NCI-H69 (cell line): ENCODE measurements at places on chromosomes 16 and 17.
A peak's percentile ranks its signal among the peaks of the same experiment; 100 is the strongest.

GRCh38 chr17:50112694-50113093 is 17.3 kb downstream of the SAMD14 start:
- DNase-seq, result no peak

DNA sequence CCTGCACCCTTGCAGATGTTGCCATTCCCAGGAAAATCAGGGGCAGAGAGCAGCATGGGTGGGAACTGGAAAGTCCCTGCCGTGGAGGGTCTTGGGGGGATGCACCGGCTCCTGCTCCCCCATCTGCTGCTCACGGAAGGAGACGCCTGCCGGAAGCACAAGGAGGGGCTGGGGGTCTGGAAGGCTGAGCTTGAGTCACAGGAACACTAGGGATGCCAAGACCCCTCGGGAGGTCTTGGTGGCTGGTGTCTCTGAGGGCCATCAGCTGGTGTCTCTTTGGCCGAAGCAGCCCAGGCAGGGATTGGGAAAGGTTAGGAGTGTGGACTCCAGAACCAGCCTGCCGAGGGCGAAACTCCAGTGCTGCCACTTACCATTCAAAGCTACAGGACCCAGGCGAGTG is 29.4 kb upstream of the GNA13 start:
- DNase-seq, result no peak

GRCh38 chr17:44122816-44123355 is 555 bp downstream of the HDAC5 start:
- peak; percentile 51 for DNase-seq

DNA sequence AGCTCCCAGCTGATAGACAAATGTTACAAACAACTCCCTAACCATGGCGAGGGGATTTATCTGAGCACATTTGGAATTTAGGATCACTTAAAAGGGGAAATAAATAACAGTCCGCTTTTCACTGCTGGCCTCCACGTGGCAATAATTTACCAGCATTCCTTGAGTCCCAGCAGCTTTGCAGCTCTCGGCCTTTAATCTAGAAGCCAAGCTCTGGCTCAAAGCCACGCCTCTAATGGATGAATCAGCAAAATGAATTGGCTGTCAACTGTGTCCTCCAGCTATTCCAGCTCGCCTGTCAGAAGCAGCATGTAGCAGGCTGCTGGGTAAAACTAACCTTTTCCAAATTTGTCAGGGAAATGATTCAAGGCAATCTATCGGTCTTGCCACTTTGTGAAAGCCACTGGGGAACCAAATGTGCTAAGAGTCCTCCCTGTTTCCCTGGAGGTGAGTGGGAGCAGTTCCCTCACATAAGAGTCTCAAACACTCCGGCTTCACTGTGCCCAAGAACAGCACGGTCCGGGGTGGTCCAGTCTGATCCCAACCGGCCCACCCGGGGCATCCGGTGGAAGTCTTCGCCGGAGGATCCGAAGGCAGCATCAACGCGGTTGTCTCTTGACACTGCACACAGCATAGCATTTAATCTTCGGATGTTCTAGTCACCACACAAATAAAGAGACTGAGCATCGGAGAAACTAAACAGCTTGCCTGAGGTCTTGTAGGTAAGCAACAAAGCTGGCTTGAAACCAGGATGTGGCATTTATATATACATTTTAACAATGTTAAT is 143.3 kb downstream of the PARN start:
- peak; percentile 72 for DNase-seq

DNA sequence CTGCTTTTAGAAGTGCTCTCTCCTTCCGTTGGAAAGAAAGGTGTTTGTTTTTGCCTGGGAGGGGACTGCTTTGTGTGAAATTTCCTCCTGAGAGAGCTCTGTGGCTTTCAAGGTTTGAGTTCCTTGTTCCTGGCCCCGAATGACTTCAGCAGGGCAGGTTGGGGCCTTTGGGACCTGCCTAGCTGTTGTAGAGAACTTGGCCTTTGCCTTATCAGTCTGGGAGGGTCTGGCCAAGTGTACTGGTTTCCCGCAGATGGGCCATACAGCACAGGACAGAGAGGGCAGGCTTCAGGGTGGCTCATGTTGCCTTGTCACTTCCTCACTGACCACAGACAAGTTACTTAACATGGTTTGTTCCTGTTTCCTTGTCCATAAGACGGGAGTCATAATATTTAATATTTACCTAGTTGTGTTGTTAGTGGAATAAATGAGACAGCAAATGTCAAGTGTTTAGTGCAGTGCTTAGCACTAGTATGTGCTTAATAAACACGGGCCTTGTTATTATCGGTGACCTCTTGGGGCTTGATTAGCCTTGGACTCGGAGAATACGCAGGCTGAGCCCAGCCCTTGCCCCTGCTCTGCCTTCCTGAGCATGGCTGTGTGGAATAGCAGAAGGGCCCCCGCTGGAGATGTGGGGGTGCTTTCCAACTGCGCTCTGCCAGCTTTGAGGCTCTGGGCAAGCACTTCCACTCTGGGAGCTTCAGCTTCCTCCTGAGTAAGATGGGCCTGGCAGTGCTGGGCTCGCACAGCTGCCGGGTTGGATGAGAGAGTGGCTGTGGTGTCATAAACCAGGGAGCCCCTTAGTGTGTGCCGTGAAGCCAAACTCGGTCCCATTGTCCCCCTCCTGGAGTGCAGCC is 6.6 kb downstream of the PRSS8 start:
- no peak for DNase-seq

GRCh38 chr16:87492721-87493607 is at the start of gene ZCCHC14:
Gene ZCCHC14 (minus strand): TSS chr16:87493024. CDS start chr16:87492238, 786 bp downstream.
- peak; percentile 97 for DNase-seq

DNA sequence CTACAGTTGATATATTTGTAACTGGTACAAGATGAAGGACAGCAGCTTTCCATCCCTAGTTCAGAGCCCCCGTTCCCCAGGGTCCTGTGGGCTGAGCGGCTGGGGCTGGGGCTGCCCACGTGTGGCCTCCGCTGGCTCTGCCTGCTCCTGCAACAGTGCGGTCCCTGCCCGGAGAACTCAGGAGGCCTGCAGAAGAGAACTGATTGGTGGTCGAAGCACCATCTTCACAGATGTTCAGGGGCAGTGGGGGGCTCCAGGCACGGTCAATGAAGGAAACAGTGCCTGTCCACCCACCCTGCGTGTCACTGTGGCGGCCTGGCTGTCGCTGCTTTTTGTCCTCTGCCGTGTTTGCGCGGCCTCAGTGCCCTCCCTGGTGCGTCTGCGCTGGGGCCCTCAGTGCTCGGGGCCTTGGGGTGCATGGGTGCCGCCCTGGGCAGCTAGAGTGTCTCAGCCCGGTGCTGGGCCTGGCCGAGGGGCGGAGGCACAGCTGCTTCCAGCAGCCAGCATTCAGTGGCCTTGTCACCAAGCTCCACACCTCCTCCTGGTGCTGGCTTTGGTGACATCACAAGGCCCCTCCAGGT is 4.2 kb upstream of the NUDT16L1 start:
- DNase-seq, result no peak

- DNase-seq, result peak; percentile 91
These were observed at the start of gene CYB561 for GRCh38 chr17:63445954-63446752. Gene CYB561 (minus strand): TSS chr17:63446306. CDS start chr17:63437547, 8,759 bp downstream.
